ENCODE measurements at places on chromosomes 7 and 10.

GRCh38 chr10:117134306-117135025, 3.6 kb downstream of the VAX1 start:
- no peak for DNase-seq

- no peak for DNase-seq
These were observed 6.6 kb upstream of the FEZF1 start for GRCh38 chr7:122311050-122311700.

GRCh38 chr10:89952751-89953150, 251.4 kb downstream of the KIF20B start:
- DNase-seq, result no peak

DNA sequence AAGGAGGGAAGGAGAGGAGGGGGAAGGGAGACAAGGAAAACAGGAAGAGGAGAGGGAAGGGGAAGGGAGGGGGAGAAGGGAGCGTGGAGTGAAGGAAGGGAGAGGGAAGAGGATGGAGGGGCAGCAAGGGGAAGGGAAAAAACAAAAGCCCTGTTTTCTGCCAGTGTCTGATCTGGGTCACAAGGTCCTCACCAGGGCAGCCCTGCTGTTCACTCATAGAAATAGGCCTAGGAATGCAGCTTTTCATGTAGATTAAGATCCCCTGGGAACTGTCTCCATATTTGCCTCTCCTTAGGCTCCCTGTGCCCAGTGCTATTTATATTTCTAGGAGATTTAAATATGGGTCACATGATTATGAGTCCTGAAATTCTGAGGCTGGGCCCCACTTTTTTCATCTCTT, 790.7 kb downstream of the TNS3 start:
- no peak for DNase-seq

DNA sequence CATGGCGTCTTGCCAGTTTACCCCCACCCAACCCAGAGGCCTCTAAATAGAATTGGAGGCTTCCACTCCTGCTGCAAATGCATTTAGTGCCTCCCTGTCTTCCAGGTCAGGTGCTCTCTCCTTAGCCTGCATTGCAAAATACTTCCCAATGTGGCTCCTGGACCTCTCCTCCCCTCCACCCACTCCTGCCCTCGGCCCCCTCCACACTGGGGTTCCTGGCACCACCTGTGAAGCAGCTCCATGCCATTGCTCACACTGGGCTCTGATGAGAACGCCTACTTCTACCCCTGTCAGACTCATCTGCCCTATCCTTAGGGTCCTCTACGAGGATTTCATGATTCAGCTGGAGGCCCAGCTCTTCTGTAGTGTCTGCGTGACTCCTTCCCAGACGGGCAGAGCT, 37.4 kb downstream of the C10orf120 start:
- DNase-seq, result no peak

DNA sequence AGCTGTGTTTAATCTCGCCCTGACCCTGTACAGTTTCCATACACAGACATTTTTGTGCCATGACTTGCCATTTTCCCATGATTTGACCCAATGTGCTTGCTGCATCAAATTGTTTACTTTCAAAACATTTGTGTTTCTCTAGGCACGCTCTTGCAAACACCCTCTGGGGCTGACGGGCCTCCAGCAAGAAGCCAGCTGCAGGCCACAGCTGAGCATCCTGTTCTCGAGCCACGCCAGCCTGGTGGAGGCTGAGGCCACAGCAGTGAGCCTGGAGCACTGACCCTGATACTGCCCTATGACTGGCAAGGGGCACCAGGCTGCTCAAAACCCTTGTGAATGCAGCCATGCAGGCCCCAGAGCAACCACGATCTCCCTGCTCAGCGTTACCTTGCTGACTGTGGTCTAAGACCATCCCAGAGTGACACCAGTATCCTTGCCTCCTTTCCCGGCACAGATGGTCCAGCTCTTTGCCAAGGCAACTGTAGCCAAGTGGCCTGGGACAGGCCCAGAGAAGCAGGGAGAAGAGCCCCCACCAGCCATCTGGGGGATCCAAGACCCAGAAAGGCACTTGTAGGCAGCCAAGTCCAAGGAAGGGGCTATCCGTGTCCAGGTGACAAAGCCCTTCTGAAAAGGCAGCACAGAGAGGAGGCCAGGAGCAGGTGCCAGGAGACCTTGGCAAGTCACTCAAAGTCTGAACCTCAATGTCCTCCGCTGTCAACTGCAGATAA, 78.5 kb downstream of the OAT start:
- no peak for DNase-seq

All from stimulated activated CD8-positive, alpha-beta memory T cell treated with anti-CD3 and anti-CD28 coated beads, Interleukin-4, amount 100 ng/mL, for 4 hours (primary cell).